ENCODE measurements at places on chromosomes 1 and 21.

- no peak for DNase-seq
These were observed 381 bp upstream of the KLHL20 start for GRCh38 chr1:173714441-173714758.

DNA sequence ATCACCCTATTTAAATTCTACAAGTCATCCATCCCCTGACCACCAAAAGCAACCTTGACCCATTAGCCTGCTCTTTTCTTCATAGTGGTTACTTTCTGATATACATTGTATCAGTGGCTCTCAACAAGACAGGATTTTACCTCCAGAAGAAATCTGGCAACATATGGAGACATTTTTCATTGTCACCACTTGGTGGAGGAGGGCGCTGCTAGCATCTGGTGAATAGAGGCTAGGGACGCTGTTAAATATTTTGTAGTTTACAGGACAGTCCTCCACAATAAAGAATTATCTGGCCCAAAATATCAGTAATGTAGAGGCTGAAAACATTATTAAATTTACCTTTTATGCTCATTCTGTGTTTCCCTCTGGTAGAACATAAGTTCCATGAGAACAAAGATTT lies 6.1 kb downstream of the HSPA13 start:
- no peak for DNase-seq

- no peak for DNase-seq
These were observed 18.8 kb upstream of the UBXN10 start for GRCh38 chr1:20167126-20167525.

GRCh38 chr1:46184920-46185658 lies 8.8 kb upstream of the P3R3URF start:
- peak; percentile 81 for DNase-seq

DNA sequence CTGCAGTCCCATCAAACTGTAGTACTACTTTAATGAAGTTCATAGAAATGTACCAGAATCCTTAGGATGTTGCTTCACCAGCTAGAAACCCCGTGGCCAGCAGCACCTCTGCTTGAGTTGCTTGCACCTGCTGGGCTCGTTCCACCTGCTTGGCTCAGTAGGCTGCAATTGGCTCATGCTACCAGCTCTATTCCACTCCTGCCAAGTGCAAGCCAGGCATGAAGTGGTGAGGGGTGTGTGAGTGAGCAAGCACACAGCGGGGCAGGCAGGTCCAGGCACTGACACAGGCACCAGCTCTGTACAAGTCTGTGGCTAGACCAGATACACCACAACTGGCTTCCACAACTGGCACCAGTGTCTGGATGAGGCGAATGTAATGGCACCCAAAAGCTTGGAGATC lies 209.9 kb downstream of the AMY1C start:
- DNase-seq: no peak

DNA sequence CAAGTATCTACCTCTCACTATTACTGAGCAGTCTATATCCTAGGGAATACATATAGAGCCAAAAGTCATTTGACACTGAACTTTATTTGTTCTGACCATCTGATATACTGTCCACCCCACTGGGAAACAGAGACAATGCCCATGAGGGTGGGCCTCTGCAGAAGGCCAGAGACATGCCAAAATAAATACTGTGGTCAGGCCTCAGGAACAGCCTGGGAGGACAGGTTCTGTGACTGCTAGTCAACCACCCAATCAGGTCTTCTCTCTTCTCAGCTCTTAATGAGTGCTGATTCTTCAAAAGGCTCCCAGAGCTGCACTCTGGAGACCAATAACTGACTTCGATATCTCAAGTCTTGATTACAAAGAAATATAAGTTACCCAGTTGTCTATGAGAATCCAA lies 5.5 kb upstream of the ANKRD35 start:
- DNase-seq: no peak

- no peak for DNase-seq
These were observed 1.6 kb downstream of the CPT2 start for GRCh38 chr1:53198241-53198651.

GRCh38 chr21:42276526-42277154 lies 38.6 kb downstream of the TFF3 start:
- DNase-seq: no peak

- no peak for DNase-seq
These were observed 248.6 kb upstream of the RUNX1 start for GRCh38 chr21:35297665-35298064.
